ENCODE measurements at places on chromosomes 12 and 14.

DNA sequence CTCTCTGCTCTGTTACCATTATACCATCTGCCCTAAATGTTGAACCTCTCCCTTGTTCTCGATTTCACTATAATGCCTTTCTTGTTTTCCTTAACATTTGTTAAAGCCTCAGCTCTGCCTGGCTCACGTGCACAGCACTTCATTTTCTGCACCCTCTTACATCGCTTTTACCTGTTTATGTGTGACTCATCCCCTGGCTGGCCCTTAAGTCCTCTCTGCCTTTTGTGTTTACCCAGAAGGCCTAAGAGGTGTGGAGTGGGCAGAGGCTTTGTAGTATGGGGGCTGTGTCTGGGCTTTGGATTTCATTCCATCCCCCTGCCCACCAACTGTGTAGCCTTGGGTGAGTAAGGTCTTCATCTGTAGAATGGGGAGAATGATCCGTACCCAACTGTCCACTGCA is 36.5 kb downstream of the UBE3B start:
- DNase-seq: no peak

GRCh38 chr14:55814873-55815272 is 234.9 kb downstream of the KTN1 start:
- no peak for DNase-seq

- no peak for DNase-seq
Observed at GRCh38 chr14:40009771-40010170, 577.5 kb upstream of the FBXO33 start.

GRCh38 chr14:102071283-102071998 is 15.4 kb downstream of the HSP90AA1 start:
- no peak for DNase-seq

- no peak for DNase-seq
Observed at GRCh38 chr12:125283521-125283920, 218.3 kb downstream of the AACS start.

Measured in left renal cortex interstitium (tissue), 4 donors.